NCI-H187 (cell line): ENCODE measurements at places on chromosomes 5 and 9.

DNA sequence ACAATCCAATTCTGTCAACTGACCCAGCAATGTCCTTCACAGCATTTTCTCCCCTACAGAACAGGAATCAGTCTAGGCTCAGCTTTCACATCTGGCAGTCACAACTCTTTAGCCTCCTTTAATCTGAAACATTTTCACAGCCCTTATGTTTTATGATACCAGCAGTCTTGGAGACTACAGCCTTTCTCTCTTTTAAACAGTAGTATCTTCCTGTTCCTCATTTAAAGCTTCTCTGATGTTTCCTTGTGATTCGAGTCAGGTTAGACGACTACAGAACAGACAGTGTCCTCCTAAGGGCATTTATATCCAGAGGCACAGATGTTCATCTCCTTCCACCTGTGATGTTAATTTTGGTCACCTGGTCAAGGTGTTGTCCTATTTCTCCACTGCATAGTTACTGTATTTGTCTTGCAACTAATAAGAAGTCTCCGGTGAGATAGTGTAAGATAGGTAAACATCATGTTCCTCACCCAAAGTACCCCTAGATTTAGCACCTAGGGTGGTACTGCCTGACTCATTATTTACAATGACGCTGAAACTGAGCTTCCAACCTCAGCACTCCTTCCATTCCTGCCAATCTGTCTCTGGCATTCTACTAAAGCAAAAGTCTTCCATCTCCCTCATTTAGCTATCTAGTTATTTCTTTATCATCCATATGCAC lies 20.7 kb downstream of the TTC39B start:
- DNase-seq: no peak

GRCh38 chr5:83787631-83788030 lies 67.0 kb upstream of the HAPLN1 start:
- no peak for DNase-seq

DNA sequence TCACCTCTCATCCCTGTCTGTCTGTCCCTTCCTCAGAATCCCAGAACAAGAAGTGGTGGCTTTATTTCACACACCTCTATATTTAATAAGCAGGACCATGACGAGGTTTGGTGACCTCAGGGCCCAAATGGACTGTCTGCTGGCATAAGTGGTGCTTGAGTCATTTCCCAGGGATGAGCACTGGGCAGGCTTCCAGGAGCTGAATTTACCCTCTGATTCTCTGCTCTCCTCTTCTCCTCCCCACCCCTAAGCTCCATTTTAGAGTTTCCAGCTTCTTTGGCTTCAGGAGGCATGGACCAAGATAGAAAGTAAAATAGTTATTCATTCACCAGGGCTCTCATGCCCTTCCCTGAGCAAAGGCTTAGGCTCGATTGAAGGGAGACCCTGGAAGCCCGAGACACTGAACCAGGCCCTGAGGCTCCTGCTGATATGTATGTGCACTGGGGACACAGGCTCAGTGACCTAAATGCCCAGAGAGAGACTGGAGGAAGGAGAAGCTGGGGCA lies 69.1 kb downstream of the PPARGC1B start:
- DNase-seq: no peak

DNA sequence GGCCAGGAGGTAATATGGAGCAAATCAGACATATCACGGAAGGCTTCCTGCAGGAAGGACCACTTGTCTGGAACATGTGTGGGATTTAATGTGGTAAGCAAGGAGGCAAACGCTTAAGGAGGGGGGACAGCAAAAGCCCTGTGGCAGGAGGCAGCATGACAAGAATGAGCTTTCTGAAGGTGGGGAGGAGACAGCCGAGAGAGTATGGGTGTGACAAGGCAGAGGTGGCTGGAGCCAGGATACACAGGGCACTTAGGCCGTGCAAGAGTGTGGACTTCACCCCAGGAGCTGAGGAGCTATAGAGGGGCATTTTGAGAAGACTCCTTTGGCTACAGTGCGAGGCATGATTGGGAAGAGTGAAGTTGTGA lies 14.4 kb upstream of the S1PR3 start:
- no peak for DNase-seq

DNA sequence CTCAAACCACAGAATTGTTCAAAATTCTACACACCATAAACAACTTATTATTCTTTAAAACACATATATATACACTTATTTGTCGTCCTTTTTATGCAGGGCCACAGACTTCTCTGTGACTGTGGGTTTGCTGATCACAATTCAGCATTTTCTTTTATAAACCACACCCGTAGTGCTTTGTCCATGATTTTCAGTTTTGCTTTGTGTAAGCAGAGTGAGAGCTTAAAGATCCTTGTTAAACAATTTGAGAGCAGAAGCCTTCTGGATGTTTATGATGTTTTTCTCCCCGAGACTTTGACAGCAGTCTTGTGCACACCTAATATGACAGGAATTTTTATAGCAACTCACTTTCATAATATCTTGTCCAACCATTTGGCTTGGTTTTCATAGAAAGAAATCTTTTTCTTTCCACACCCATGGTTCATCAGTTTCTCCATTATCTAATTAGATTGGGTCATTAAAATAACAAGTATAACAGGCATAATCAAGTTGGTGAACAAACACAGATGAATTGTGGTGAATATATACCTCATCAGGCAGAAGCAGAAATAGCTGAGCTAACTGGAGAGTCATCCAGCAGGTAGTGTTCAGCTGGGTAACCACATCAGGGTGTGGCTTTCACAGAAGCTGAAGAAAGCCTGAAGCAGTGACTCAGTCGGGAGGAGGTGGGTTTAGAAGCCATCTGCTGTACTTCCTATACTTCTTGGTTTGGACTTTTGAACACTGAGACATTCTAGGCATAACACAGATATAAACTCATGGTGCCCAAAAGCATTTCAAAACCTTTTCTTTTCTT lies 232.8 kb downstream of the DOCK8 start:
- DNase-seq: no peak

GRCh38 chr9:23537192-23538066 lies 288.6 kb downstream of the ELAVL2 start:
- DNase-seq: no peak
